ENCODE measurements at places on chromosomes 12 and 14.

DNA sequence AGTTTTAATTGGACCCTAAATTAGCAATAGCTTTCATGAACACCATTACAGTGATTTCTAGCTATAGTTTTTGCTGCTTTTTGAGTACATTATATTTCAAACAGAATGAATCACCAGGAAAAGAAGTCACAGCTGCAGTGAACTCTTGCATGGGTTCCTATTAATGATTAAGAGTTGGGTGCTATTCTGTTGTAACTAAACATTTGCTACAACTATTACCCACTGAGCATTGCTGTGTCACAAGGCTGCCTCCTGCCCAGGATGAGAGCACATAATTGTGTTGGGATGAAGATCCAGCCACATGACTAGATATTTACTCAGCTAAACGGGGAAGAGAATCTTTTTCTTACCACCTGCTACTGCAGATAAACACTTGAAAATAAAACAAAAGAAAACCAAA is 152.7 kb downstream of the GXYLT1 start:
- DNase-seq = no peak

DNA sequence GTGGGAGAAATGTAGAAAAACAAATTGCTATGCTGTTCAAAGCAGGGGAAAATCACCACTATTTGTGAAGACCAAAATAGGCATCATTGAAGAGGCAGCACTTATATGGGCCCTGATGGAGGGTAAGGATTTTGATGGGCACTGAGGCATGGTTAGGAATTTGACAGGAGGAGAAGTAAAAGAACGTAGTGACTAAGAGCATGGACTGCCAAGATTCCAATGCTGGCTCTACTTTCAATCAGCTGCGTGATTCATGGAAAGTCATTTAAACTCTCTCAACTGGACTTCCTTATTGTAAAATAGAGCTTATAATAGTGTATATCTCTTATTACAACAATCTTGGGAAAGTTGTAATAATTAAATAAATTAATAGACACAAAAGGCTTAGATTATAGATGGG is 267.7 kb upstream of the G2E3 start:
- no peak for DNase-seq

DNA sequence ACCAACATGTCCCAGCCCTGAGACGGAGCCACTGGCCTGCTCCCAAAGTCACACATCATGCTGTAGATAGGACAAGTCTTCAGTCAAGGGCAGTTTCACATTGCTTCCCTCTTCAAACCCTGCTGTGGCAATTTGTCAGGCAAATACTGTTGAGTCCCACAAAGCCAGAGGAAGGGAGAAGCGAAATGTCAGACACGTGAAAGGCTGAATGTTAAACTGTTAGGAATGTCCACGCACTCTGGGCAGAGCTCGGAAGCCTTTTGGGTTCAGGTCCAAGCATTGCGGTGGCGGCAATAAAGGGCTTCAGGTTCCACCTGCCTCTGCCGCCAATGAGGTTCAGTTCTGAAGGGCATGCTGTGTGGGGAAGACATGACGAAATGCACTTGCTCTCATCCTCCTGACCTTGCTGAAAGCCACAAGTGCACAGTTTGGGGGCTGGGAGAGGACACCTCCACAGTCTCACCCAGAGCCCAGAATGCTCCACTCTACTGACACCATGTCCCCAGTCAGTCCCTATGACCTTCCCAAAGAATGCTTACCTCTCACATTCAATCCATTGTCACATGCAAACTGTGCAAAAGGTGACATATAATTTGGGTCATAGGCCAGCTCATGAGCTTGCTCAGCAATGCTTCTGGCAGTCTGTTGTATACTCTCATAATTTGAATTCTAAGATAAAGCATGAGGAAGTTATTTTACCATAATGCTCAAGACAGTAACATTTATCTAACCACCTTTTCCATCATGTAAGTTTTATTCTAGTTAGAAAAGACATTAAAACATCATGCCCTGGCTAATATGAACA is 35.7 kb downstream of the RAD9B start:
- DNase-seq = no peak

DNA sequence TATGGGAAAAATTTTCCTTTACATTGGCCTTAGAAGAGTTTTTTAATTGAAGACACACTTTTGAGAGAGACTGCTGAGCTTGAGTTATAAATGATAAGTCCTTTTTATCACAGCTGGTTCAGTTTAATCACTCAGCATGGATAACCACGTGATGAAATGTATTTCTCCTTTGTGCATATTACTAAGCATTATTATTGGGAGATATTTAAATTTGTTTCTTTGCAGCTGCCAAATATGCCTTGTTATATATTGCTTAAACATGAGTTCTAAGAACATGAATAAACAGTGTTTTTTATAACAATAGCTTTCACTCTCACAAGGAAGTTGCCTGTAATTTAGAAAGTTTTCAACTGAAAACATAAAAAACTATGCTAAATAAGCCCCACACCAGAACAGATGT is 293.5 kb upstream of the LRFN5 start:
- DNase-seq = no peak

- no peak for DNase-seq
Measured at GRCh38 chr14:65915125-65915524, 502.6 kb downstream of the FUT8 start.

DNA sequence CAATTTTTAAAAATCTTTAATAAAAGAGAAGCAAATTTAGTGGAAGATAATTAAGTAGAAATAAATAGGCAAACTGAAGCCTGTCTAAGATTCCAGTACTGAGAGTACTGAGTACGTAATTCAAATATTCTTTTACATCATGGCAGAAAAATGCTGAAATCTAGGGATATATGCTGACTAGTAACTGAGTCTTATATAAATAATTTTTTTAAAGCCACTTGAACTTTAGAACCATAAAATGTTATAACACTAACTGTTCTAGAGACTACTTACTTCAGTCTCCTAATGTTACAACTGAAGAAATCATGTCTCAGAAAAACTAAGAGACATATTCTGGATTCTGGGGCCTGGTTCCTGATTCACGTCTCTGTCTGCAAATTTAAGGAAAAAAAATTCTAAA is 230.6 kb upstream of the PLEKHG7 start:
- no peak for DNase-seq

DNA sequence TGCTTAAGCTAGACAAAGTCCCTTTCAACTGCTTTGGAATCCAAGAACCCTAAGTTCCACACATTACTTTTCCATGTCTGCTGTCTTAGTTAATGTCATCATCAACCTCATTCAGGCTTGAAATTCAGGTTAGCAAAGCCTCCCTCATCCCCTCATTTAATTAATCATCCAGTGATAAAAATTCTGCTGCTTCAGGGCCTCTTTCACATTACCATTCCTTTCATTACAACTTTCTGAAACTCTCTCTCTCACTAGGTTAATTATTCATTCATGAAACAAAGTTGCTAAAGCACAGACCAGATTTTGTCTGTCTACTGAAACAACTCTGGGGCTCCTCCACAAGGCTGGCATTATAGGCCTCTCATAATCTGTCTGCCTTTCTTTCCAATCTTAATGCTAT is 9.4 kb upstream of the VTI1B start:
- no peak for DNase-seq

DNA sequence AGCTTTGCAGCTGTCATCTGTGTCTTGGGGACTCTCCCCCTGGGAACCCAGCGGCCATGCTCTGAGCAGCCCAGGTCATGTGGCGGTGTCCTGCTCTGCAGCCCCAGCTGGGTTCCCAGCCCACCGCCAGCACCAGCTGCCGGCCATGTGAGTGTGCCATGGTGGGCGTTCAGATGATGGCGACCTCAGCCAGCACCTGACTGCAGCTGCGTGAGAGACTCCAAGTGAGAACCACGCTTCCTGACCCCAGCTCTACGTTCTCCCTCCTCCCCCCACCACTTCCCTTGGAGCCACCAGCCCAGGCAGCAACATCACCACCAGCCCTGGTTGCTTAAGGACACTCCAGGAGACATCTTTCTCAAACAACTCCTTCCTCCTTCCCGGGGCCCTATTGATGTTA is 68.8 kb downstream of the SLC24A4 start:
- DNase-seq = no peak

GRCh38 chr12:66120477-66120876 is 10.1 kb downstream of the LLPH start:
- DNase-seq = no peak

GRCh38 chr12:58554522-58555157 is 365.7 kb downstream of the LRIG3 start:
- no peak for DNase-seq

- DNase-seq = no peak
Measured at GRCh38 chr14:22752422-22752821, 14.1 kb upstream of the OXA1L start.

- DNase-seq = peak; percentile 49
Measured at GRCh38 chr12:109606320-109607028, 32.9 kb downstream of the MVK start.

DNA sequence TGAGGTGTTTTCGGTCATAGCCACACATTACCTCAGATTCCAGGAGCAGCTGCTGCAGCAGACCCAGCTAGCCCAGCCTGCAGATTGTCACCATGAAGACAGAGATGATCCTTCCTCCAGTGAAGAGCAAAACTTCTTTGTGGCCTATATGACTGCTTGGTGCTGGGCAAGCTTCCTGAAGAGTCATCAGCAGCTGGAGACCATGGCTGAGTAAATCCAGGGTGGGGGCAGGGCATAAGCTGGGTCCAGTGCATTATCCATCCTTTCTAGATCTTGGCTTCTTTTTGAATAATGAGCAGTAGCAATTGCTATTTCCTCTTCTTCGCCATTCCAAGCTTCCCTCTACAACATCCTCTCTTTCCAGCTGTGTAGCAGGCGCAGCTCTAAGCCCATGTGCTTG is 373.1 kb upstream of the DDHD1 start:
- no peak for DNase-seq

- DNase-seq = no peak
Measured at GRCh38 chr14:102418169-102418852, 55.6 kb downstream of the TECPR2 start.

GRCh38 chr12:38998887-38999482 is 93.6 kb upstream of the CPNE8 start:
- no peak for DNase-seq

DNA sequence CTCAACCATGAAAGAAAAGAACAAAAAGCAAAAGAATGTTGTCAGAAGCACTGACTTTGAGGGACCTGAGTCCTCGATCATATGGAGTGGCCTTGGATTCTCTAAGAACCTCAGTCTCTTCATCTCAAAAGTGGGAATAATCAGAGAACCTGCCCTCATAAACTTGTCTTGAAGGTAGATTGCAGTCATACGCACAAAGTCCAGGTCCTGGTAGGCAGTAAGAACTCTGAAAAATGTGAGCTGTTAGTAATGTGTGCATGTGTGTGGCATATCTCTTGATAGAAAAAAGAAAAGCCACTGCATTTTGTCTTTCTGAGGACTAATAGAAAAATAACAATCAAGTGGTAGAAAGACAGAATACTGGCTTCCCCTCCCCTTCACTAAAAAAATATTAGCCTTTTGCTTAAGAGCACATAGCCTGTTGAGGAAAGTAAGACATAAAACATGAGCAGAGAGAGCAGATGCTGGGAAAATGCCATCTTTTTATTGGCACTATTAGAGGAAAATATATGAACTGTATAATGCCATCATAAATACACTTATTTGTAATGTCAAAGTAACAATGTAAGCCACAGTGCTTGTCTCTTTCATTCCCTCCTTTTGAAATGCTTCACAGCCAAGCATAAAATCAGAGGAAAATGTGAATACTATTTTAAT is 205.1 kb upstream of the TBX3 start:
- DNase-seq = no peak

DNA sequence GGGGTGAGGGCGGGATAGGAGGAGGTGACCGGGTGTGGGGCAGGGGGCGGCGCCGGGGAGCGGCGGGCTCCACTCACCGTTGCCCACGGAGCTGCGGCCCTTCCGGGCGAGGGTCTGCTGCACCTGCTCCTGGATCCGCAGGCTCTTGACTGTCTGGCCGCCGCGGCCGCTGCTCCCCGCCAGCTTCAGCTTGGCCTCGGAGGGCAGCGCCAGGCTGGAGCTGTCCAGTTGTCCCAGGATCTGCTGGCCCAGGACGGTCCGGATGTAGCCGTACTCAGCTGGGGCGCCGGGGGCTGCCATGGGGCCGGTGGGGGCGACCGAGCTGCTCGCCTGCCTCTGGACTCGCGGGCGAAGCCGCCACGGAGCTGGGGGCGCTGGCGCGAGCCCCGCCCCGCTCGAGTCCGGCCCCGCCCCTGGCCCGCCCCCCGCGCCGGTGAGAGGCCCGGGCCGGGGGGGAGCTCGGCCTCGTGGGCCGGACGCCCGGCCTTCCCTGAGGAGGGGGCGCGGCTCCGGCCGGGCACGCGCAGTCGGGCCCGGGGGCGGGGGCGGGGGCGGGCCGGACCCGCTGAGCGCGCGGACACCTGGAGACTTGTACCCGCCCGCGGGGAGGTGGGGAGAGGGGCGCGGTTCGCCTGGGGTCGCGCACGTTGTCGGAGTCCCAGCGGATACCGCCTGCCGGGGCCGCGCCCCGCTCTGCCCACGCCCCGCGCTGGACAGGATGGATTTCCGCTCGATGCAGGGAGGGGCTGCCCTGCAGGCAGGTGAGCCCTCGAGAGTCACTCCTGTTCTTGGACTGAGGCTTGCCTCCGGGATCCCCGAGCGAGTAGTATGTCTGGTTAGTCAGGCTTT is at the start of gene PKP2:
Gene PKP2 (minus strand): TSS at position 346 of the 849 bp plus-strand sequence. CDS start 46 bp downstream, at position 300.
- DNase-seq = peak; percentile 87

GRCh38 chr12:29617407-29617803 is 119.9 kb upstream of the OVCH1 start:
- DNase-seq = no peak

DNA sequence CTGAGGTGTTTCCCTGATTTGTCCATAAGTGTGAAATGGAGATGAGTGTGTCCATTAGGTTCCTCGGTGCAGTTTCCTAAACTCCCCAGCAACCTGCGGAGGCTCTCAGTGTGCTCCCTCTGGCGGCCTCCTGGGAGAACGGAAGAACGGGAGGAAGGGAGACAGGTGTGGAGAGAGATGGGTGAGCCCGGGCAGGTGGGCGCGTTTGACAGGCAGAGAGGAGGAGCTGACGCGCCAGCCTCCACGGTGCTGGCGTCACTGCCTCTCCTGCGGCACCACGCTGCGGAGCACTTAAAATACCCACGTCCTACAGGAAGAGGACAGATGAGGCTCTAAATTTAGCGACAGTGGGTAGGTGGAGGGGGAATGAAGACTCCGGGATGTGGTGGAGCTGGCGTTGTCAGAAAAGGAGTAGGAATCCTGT is 26.8 kb upstream of the PEX5 start:
- DNase-seq = peak; percentile 33

- no peak for DNase-seq
Measured at GRCh38 chr14:79584679-79585078, 626.6 kb downstream of the DIO2 start.

GRCh38 chr12:43255522-43256111 is 296.4 kb downstream of the ADAMTS20 start:
- no peak for DNase-seq

DNA sequence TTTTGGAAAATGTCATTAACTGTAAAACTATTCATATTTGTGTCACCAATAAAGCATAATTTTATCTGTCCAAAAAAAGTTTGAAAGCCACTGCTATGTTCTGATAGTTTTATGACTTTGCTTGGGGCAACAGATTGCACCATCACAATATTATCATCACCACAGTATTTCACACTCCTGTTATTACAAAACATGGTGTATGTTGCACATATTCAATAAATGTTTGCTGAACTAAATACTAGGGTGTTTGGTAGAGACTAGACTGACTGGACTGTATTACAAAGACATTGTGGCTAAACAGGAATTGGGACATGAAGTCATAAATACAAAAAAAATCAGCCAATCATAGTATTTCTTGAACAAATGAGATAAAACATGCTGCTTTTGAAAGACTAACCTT is 55.1 kb downstream of the PAWR start:
- DNase-seq = no peak

Measured in right kidney (tissue), 9 donors.